ENCODE measurements at places on chromosomes 3 and 15.
A peak's percentile ranks its signal among the peaks of the same experiment; 100 is the strongest.

GRCh38 chr3:111735243-111735758 is 123.8 kb upstream of the PHLDB2 start:
- peak; percentile 26 for DNase-seq

DNA sequence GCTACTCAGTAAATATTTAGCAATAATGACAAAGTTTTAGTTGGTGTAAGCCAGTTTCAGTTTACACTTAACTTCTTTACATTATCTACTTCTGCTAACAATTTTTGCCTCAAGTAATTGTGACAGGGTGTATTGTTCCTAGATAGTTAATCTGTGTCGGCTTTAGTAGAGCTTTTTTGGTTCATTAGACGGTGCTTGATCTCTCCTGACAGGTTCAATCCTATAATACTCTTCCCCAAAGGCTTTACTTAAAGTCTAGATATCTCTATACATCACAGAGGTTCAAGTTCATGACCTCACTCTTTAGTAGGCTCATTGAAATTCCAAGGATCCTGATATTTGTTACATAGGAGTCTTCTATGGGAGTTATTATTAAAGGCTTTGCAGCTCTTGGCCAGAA is 365.6 kb upstream of the DPPA4 start:
- no peak for DNase-seq

DNA sequence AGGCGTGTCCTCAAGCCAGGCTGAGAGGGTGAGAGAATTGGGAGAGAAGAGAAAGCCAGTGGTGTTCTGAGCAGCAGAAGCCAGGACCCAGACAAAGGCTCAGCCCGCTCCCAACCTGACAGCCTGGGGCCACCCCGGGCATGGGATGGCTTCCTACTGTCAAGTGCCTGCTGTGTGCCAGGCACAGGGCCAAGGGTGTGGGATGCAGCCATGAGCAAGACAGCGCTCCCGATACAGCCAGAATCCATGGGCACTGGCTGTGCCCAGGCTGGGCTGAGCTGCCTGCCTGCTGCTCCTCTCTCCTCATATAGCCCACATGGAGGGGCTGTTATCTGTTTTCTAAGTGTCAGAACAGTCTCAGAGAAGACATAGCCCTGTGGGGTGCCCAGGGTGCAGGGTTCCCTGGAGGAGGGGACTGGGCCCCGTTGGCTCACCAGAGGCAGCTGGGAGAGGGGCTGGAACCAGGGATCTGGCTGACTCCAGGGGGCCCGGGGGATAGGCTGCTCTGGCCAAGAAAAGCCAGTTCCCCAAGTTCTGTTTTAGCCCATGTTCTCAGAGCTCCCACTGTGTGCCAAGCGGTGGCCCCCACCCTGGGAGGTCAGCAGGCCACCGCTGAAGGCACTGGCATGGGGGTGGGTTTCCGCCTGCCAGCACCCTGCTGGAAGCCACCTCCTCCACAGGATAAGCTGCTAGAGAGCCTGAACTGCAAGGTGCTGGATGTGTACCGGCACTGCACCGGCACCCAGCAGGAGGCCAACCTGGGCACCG is 39.0 kb downstream of the CFAP100 start:
- no peak for DNase-seq

DNA sequence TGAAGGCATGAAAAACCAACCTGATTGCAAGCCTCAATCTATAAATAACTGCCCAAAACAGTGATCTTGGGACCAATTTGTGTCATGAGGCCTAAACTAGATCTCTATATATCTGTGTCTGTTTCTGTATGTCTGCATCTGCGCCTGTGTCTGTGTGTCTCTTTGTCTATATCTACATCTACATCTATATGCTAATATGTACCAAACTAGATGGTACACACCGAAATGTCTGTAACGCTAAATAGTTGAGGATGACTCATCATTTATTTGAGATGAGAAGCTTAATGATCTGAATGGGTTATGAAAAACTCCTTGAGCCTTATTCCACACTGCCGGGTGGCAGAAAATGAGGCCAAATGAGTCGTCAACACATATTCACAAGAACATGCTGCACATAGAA is 982.3 kb downstream of the ROBO2 start:
- DNase-seq: no peak

DNA sequence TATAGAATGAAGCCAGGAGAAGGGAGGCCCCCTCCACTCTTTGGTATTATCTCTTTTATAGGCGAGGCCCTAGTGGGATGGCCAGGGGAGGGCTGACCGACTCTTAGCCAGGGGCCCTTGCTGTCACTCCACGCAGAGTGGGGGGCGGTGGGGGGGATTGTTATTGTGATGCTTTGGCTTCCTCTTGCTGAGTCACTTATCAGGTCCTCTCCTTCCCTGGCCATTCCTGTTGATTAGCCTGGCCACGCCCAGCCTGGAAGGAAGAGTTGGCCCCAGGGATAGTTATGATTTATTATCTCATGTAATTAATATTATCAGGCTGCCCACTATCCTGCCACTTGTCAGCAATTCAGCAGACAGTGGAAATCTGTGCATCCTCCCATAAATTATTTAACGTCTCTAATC is 25.5 kb upstream of the SKOR1 start:
- DNase-seq: no peak

DNA sequence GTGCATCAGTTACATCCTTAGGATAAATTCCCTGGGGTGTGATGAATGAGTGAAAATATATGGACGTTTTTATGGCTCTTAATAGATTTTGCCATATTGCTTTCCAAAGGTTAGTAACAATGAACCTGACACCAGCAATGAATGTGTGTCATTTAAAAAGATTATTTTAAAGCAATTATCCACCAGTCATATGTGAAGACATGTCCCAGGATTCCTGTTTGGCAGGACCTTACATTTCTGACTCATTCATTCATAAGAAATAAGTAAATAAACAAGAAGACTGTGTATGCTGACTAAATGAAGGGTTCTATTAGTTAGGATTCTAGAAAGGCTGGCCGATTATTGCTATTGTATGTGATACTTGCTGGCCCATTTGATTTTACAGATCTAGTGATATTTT is 201.5 kb downstream of the SOX2 start:
- no peak for DNase-seq

DNA sequence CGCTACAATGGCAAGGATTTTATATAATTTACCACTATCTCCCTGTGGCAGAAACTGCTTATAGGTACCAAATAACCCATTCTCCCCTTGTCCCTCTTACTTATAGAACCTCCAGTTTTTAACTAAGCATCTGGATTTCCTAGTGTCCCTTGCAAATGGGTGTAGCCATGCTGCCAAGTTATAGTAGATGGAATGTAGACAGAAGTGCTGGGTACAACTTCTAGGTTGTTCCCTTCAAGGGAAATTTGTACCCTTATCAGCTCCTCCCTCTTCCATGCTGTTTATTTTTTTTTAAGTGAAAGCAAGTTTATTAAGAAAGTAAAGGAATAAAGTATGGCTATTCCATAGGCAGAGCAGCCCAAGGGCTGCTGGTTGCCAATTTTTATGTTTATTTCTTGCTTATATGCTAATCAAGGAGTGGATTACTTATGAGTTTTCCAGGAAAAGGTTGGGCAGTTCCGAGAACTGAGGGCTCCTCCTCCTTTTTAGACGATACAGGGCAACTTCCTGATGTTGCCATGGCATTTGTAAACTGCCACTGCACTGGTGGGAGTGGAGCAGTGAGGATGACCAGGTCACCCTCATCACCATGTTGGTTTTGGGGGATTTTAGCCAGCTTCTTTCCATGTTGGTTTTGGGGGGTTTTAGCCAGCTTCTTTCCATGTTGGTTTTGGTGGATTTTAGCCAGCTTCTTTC is 40.1 kb upstream of the TM4SF19 start:
- no peak for DNase-seq

DNA sequence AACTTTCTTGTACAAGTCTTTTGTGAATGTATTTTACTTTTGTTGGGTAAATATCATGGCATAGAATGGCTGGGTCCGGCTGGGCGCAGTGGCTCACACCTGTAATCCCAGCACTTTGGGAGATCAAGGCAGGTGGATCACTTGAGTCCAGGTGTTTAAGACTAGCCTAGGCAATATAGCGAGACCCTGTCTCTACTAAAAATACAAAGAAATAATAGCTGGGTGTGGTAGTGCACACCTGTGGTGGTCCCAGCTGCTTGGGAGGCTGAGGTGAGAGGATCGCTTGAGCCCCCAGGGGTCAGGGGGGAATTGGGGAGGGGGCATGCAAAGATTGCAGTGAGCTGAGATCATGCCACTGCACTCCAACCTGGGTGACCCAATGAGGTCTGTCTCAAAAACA is 52.9 kb downstream of the ANP32A start:
- no peak for DNase-seq

- DNase-seq: no peak
Observed at GRCh38 chr15:67680641-67681040, 138.1 kb downstream of the MAP2K5 start.

- DNase-seq: no peak
Observed at GRCh38 chr3:156246961-156247725, 126.8 kb downstream of the KCNAB1 start.

GRCh38 chr3:193506921-193507320 is 47.8 kb downstream of the ATP13A4 start:
- DNase-seq: no peak

GRCh38 chr15:37788330-37788729 is 146.1 kb upstream of the TMCO5A start:
- DNase-seq: no peak

- no peak for DNase-seq
Observed at GRCh38 chr3:128328546-128329458, 137.9 kb downstream of the DNAJB8 start.

- DNase-seq: no peak
Observed at GRCh38 chr3:111808439-111808838, 50.6 kb upstream of the PHLDB2 start.

GRCh38 chr3:140731440-140732119 is 53.7 kb downstream of the TRIM42 start:
- DNase-seq: no peak

DNA sequence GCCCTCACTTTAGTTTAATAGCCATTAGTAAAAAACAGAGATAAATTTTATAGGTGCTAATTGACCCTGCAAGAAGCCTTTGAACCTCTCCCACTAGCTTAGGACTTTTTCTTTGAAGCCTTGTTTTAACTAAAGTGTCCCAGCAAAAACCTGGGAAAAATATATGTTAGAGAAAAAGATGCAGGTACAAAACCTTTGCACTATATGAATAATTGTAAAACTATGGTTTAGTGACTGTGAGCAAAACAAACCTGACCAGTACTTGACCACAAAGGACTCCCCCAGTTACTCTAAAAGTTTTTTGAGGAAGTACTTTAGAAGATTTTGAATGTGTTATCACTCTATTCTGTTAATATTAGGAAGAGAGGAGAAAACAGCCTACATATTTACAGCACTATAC is 123.3 kb upstream of the TP63 start:
- DNase-seq: no peak

DNA sequence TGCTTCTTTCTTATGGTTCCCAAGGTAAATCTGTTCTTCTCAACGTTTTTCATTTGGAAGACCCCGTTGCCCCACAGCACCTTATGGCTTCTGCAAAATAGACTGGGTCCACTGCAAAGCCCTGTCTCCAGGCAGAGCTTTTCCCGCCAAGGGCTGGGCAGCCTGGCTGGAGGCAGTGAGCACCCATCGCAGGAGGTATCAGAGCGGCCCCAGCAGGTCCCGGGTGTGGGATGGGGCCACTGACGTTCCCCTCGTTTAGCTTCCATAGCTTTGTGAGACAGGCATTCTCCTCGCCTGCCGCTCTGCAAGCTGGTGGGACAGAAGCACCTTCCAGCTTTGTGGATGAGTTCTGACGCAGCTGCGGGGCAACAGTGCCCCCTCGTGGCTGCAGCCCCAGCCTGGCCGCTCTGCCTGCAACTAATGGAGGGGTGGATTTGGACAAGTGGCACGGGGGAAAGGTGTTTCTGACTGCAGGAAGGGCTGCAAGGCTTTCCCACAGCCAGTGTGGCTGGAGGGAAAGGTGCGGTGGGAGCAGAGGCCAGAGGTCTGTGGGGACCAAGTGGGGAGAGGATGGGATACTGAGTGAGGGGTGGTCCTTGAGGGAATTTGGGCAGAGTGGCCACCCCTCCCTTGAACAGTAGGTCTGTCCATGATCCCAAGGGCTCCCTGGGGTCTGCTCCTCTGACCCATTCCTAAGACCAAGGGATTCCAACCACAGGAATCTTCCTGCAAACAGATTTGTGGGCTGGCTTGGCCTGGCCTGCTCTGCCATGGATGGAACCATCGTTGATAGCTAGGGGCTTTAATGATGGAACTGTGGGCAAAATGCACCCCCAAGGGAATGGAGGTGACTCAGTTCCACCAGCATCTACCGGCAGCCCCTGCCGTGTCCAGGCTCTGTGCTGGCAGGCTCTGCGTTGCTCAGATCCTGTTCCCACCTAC is 99.4 kb downstream of the FBLN2 start:
- DNase-seq: peak; percentile 100

Measured in HuH-7 (cell line).